Activated T-helper 1 cell treated with Interleukin-2 at 50 U/mL for 16 hours (primary cell): ENCODE measurements at places on chromosomes 16 and 17.

- no peak for DNase-seq
Measured at GRCh38 chr17:38603786-38604478, 1.8 kb downstream of the SRCIN1 start.

GRCh38 chr17:19656851-19657581 lies 8.5 kb downstream of the ALDH3A2 start:
- no peak for DNase-seq

DNA sequence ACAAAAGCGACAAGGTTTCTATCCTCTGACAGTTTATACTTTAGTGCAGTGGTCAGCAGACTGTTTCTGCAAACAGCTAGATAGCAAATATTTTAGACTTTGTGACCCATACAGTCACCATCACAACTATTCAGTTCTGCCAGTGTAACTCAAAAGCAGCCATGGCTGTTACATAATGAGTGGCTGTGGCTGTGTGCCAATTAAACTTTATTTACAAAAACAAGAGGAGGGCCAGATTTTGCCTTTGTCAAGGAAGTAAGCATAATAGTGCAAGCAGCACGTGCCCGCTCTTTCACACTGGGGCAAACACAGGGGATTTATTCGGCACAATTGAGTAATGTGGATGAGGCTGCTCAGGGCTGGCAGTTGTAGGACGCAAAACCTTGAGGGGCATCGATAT lies 551.5 kb downstream of the MAF start:
- no peak for DNase-seq

DNA sequence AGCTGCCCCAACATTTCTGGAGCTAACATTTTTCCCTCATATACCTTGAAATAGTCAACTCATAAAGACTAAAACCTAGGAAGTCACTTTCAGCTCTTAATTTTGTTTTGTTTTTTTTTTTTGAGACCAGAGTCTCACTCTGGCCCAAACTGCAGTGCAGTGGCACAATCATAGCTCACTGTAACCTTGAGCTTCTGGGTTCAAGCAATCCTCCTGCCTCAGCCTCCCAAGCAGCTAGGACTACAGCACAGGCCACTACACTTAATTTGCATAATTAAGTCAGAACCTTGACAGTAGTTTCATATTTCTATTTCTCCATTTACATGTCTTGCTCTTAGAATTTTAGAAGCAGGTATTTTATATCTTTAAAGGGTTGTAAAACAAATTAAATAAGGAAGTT lies 4.7 kb downstream of the AMFR start:
- DNase-seq, result no peak

- DNase-seq, result no peak
Measured at GRCh38 chr17:58189436-58190146, 2.9 kb upstream of the EPX start.
